ENCODE measurements at places on chromosomes 7 and 10. TPM values are rescaled to one million over a fixed set of nuclear protein-coding genes. Genes with fewer than 3 reads are reported as not detected.

The DNAJC12 gene
- 6.1 TPM for total RNA-seq

The SPDYE8 gene
- total RNA-seq, result not detected

The INSIG1 gene
- total RNA-seq, result 276 TPM

The SLC26A4 gene
- total RNA-seq, result 10.9 TPM

The IGF2BP3 gene
- total RNA-seq, result 0.68 TPM

The SHH gene
- not detected for total RNA-seq

The SPDYE9 gene
- total RNA-seq, result not detected

The FEZF1 gene
- not detected for total RNA-seq

The TAS2R4 gene
- total RNA-seq, result 0.73 TPM

All from activated CD4-positive, alpha-beta memory T cell treated with anti-CD3 and anti-CD28 coated beads, Interleukin-2, amount 10 ng/mL, durations not matched to agents 7 days and 5 days (primary cell).